ENCODE measurements at places on chromosomes 2 and 18.

GRCh38 chr2:18650221-18650620, 60.9 kb upstream of the NT5C1B start:
- DNase-seq: no peak

DNA sequence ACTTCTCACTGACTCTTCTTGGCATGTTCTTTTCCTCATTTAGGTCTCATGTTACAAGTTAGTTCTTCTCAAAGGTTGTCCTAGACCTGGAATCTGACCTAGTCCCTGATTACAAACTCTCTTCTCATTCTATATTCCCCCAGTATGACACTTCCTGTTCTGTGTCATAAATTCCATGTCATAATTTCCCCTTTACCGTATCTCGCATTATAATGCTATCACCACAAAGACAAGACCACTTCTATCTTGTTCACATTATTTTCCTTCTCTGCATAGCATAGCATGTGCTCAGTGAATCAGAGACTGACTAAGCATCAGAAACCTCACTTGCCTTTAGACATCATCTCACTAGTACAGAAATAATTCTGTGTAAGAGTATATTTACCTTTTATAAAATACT, 63.6 kb upstream of the CAVIN2 start:
- no peak for DNase-seq

- no peak for DNase-seq
Measured at GRCh38 chr2:8644605-8645175, 37.2 kb upstream of the ID2 start.

DNA sequence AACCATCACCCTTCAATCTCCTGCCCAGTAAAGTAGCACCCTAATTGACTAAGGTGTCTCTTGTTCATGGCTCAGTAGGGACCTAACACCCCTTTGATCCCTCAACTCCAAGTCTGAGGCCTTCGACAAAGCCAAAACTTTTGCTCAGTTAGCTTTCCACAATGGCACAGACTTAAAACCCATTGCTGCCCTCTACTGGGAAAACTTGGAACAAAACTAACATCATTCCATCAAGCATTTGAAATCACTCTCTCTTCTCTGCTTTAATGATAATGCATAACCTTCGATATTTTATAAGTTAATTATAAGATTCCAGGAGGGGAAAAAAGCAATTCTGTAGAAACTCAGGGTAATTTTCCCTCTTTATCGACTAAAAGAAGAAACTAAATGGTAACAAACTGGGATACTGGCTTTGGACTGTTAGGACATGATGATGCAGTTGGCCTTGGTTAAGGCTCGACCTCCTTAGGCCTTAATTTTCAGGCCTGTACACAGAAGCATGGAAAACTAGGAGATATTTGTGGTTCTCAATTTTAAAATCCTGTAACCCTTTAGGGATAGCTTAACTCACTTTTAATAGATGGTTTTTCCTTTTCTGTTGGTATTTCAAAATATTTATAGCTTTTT, 127.8 kb downstream of the STK39 start:
- no peak for DNase-seq

DNA sequence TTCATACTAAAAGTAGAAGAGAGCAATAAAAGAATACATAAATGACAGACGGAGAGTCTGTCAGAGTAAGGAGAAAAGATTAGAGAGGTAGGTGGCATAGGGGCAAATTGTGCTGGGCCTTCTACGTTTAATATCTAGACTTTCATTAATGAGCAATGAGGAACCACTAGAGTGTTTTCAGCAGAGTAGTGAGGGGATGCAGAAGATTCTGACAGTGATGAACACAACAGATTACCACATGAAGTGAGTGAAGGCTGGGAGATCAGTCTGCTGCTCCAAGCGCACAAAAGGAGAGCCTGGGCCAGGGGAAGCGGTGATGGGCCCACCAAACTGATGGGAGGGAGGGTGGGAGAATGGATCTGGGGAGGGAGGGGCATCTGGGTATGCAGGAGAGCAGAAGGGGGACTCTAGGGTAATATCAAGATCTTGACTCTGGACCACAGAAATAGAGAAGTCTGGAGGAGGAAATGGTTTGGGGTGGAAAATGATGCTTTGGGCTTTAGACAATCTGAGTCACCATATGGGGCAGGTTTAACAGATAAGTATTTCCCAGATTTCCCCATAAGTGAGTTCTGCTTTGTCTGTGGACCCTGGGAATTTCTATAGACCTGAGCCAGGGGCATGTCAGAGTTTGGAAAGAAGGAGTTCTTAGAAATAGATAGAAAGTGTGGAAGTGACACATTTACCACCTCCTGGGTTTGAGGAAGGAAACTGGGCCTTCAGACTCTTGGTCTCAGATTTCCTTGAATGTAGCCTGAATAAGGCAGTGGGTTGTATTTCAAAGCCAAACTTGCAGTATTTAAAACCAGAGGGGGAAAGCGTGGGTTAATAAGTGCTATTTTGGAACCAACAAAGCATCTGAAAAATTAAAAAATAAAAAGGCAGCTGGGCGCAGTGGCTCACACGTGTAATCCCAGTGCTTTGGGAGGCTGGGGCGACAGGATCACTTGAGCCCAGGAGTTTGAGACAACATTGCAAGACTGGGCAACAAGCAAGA, 15.0 kb upstream of the IL1A start:
- DNase-seq: no peak

DNA sequence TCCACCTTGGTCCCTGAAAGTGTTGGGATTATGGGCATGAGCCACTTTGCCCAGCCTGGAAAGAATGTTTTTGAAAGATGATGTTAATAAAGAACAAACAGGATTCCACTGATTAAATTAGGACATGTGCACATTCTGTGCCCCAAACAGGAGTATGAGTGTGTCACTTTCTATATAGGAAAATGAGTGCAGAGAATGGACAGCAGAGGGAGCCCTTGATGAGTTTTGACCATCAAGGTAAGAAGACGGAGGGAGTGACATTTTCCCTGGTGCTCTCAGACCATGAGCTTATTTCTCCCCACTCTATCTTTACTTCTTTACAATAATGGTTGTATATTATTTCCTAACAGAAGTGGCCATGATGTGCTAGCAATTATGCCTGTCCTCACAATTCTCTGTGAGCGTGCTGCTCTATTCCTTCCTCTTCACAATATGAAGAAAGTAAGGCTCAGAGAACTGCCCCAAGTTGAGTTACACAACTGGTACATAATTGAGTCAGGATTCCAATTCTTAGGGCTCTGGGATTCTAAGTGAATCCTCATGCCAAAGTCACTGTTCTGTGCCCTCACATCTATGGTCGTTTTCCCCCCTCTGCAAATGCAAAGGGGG, 20.6 kb downstream of the RPL37A start:
- DNase-seq: no peak

DNA sequence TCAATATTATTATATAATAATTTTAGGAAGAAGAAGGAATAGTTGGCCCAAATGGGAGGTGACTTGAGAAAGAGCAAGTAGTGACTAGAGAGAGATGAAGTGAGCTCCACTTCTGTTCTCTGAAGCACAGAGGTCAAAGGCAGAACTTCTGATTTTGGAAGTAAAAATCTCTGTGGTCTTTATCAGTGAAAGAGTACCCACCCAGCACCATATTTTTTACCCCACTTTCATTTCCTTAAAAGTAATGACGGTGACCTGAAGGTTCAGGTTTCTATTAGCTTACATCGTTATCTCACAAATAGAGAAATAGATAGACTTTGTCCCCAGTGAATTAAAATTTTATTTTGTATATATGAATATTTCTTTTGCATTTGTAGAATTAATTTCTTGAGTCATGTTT, 95.3 kb downstream of the CDH7 start:
- DNase-seq: no peak

- DNase-seq: no peak
Measured at GRCh38 chr2:8636041-8636491, 45.8 kb upstream of the ID2 start.

- no peak for DNase-seq
Measured at GRCh38 chr2:64295326-64296139, 151.3 kb upstream of the PELI1 start.

GRCh38 chr18:79476031-79476917, 80.5 kb downstream of the NFATC1 start:
- no peak for DNase-seq

DNA sequence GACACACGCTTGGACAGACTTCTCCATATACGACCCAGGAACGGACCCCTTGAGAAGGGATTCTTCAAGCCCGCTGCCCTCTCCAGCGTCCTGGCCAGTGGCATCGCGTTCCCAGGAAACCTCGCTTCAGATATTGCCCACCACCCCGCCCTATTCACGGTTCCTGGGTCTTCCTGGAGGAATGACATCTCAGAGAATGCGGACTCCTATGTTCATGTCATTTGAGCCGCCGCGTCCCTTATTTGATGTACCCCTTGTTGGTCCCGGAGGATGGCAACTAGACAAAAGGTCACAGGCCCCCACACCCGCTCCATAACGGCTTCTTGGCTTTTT, 588 bp upstream of the CCDC93 start:
- DNase-seq: no peak
